ENCODE measurements at places on chromosomes 11 and 22.

GRCh38 chr22:22201185-22201929 lies 43.2 kb upstream of the VPREB1 start:
- DNase-seq, result no peak

DNA sequence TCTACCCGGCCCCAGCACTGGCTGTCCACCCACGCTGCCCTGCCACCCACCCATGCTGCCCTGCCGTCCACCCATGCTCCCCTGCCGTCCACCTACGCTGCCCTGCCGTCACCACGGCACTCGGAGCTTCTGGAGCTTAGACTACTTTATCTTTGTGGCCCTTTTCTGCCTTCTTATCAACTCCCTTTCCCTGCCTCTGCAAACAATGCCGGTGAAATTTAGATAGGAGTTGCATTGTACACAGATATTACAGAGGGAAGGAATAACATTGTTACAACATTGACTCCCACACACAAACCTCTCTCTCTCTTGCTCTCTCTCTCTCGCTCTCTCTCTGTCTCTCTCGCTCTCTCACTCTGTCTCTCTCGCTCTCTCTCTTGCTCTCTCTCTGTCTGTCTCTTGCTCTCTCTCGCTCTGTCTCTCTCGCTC lies 33.7 kb upstream of the BRSK2 start:
- no peak for DNase-seq

GRCh38 chr11:7872890-7873289 lies 58.2 kb downstream of the OR10A6 start:
- no peak for DNase-seq

DNA sequence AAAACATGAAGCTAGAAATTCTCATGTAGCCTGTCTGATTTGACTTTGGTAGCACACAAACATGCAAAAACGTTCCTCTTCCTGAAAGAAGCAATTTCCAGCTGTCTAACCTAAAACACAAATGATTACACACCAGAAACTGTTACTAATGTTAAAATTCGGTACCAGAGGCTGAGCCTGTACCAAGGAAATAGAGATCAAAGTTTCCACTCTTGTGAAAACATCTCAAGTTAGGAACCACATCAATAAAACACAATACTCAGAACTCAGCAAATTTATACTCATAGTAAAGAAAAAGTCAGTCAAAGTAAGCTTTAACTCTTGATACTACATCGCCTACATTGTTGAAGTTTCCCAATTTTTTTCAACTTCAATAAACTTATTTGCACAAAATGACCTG lies 107.8 kb downstream of the FCHSD2 start:
- no peak for DNase-seq

DNA sequence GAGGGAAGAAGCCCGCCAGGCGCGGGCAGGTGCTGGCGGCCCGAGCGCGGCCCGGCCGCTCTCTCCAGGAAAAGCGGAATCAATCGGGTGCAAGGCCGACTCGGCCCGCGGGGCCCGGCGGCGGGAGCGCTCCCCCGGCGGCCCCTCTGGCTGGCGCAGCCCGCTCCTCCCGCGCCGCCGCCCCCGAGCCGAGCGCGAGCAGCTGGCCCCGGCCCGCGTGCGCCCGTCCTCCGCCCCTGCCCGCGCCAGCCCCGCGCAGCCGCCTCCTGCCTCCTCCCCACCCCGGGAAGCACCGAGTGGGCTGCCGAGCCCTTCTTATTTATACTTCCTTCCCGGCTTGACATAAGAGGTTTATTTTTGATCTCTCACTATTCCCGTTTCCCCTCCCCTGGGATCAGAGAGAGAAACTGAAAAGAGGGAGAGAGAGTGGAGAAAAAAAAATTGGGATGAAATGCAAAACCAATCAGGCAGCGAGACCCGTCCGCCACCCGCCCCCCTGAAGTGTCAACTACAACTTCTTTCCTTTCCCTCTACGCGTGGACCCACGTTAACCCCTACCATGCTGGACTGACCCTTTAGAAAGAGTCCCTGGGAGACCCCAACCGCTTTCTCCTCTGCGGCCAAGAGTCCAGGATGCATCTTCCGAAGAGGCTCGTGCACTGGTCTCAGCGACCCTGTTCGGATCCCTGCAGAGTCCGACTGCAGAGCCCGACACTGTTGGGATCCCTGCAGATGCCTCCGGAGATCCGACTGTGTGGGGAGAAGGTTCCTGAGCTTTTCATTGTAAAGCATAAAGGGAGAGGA lies at the start of gene ADAMTS8:
TSS of gene ADAMTS8 (minus strand) at position 294 of the 804 bp plus-strand sequence. CDS start 323 bp downstream, outside the sequence.
- no peak for DNase-seq

Measured in stimulated activated CD8-positive, alpha-beta memory T cell treated with anti-CD3 and anti-CD28 coated beads, Interleukin-2, amount 100 ng/mL, for 48 hours (primary cell).